GOT3 (cell line): ENCODE measurements at places on chromosomes 7 and 10.

DNA sequence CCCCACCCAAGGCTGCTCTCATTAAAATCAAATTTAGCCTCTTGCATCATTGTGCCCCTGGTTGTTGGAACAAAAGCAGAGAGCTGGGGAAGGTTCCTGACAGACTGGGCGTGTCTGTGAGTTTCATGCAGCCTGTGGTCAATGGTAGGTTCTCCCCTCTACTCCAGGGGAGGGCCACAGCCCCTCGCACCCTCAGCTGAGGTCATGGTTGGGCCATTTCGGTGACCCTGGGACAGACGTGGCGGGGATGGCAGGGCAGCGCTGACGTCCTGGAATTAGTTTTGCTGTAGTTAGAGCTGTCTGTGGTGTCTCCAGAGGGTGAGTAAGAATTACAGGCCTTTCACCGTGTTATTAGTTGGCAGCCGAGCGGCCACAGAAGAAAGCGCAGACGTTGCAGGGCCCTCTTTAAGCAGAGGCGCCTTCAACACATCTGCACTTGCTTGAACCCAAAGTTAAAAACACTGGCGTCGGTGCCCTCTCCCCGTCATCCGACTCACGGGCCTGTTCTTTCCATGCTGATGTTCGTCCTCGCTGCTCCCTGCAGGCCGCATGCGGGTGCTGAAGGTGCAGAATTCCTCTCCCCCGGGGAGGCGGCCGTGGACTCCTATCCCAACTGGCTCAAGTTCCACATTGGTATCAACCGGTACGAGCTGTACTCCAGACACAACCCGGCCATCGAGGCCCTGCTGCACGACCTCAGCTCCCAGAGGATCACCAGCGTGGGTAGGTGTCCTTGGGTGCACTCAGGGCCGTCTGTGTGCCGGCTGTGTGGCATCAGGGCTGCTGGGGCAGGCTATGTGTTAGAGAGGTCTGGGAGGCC, 2.8 kb downstream of the FAM20C start:
- DNase-seq = no peak

- DNase-seq = no peak
Measured at GRCh38 chr7:128163473-128163872, 77.6 kb upstream of the LEP start.

GRCh38 chr10:47287805-47288204, 12.2 kb upstream of the GDF10 start:
- DNase-seq = no peak

- DNase-seq = no peak
Measured at GRCh38 chr7:74258639-74259038, 4.4 kb upstream of the RFC2 start.

GRCh38 chr10:27607591-27607990, 103.5 kb downstream of the RAB18 start:
- DNase-seq = no peak

GRCh38 chr10:93501650-93502049, 5.2 kb downstream of the CEP55 start:
- DNase-seq = no peak

GRCh38 chr10:514137-514671, 175.3 kb downstream of the DIP2C start:
- no peak for DNase-seq

DNA sequence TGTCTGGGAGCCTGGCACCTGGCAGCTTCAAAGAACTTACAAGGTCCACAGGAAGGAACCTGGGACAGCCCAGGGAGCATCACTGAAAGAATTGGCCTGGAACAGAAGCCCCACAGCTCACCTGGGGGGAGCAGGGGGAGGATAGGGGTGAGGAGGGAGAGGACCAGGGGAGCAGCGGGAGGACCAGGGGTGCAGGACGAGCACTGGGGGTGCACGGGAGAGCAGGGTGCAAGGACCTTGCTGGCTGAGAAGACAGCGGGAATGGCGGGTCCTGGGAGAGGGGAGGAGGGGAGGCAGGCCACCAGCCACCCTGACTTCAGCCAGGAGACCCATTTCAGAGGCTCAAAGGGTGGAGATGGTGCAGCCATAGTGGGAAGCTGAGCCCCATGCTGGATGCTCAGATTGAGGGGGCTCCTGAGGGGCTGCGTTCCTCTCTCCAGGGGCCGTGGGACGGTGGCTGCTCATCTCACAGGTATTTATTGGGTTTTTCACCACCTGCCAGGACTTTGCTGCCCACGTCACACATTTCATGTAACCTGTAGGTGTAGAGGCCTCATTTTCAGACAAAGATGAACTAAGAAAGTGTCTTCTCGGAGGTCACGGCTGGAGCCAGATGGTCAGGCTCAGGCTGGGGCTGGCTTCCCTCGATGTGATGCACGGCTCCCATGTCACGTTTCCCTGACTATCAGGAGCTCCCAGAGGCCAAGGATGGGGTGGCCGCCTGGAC, 110.1 kb downstream of the WDR37 start:
- DNase-seq = no peak
